ENCODE measurements at places on chromosomes 5 and 9.
A peak's percentile ranks its signal among the peaks of the same experiment; 100 is the strongest.

DNA sequence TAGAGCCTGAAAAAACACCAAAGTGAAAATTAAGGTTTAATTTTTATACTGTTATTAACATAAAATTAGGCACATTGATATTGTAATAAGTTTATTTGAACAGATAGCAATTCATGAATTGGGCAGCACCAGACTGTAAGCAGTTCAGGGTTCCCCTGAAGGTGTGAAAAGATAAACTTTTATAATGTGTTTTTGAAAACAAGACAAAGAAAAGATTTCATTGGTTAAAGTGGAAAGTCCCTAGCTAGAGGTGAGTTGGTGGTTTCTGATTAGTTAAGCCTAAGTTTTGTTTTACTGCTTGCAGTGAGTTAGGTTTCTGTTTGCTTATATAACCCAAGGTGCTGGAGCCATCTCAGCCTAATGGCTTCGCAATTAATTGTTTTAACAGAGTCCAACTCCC is 96.5 kb upstream of the RPS23 start:
- DNase-seq: no peak

- no peak for DNase-seq
Observed at GRCh38 chr9:134968011-134968822, 50.5 kb upstream of the FCN1 start.

- no peak for DNase-seq
Observed at GRCh38 chr5:2639425-2639824, 112.1 kb downstream of the IRX2 start.

GRCh38 chr5:109455598-109456096 is 45.9 kb upstream of the PJA2 start:
- DNase-seq: no peak

GRCh38 chr9:95264954-95265615 is 52.4 kb downstream of the FANCC start:
- DNase-seq: no peak

DNA sequence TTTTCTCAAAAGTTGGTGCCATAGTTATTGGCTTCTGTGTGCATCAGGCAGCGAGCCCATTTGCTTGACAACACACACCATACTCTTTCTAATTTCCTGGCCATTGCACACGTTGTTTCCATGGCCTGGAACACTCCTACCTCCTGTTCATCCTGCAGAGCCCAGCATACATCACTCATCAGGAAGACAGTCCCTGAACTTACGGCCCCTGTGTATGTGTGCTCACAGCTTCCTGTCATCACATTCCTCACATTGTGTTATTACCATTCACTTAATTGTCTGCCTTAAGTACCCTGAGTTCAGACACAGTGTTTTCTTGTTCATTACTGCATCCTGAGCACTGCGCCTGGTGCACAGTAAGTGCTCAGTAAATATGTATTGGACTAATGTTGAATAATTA is 355.9 kb downstream of the PRELID2 start:
- DNase-seq: no peak

GRCh38 chr9:131144201-131144600 is 18.8 kb downstream of the NUP214 start:
- DNase-seq: no peak

DNA sequence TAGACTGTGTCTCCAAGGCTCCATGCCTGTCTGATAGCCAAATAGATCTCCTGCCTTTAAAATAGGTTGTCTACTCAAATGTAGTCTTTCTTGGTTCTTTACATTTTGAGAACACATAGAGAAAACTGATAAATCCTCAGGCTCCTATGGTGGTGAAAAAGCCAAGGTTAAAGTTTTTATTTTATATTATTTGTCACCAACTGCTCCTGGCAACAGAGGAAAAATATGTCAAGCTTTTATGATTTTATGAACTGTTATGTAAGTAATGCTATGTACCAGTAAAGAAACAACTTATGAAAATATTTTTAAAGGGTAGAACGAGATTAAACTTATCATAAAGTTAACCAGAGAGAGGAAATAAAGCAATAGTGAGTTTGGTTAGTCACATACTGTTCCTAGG is 222.8 kb downstream of the NR2F1-AS1 start:
- DNase-seq: no peak

DNA sequence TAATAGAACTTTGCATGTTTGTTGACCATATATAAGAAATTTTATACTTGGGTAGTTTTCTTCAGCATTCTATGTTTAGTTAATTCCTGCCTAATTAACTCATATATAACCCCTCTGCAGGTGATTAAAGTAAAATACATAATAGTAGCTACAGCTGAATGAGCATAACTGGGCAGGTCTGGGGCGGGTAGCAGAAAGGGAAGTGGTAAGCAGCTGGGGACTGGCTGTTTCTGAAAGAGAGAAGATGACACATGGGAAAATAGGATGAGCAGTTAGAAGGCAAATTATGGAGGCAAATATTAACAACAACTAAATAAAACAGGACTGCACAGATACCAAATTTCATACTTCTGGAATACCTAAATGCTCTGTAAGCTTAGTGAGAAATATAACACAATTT is 128.1 kb downstream of the CPLANE1 start:
- DNase-seq: no peak

GRCh38 chr9:112531666-112532282 is 45.1 kb downstream of the KIAA1958 start:
- DNase-seq: no peak

DNA sequence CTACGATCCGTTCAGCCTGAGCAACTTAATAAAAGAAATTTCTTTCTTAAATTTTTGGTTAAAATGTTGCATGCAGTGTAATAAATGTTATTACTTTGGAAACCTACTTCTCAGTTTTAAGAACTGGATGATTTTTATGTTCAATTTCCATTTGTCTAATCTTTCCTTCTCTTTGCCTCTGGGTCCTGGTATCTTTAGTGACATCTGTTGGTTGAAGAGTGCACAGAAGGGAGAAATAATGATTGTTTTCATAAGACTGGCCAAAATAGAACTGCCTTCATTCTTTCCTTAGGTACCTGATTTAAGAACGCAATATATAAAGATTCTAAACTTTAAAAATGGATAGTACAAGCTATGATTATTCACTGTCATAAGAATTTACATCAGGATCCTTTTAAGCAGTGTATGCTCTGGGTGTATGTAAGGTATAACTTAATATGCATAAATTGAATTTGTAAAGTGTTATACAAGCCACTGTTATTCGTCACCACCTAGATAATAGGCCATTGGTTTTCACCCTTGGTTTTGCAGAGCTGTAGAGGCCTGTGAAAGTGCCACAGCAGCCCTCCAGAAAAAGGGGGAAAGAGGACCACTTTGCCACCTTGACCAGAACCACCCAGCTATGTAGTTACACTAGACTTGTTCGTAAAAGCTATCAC is 82.8 kb upstream of the TLX3 start:
- no peak for DNase-seq

- DNase-seq: no peak
Observed at GRCh38 chr5:139458580-139459407, 3.7 kb downstream of the ECSCR start.

DNA sequence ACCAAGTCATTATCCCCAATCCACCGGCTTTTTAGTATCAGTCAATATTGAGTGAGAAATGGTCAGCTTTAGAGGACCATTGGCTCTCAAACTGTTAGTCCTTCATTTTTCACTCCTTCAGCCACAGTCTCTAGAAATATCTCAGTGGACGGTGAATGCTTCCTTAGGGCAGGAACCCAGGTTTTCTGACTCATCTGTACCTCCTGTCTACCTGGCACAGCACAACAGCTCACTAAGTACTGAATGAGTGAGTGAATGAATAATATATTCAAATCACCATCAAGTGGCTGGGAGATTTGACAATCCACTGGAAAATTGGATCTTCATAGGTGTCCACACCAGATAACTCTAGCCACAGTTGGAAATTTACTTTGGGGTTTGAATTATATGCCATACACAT is 609.5 kb upstream of the CLINT1 start:
- no peak for DNase-seq

- no peak for DNase-seq
Observed at GRCh38 chr5:133668458-133668857, 56.1 kb upstream of the FSTL4 start.

DNA sequence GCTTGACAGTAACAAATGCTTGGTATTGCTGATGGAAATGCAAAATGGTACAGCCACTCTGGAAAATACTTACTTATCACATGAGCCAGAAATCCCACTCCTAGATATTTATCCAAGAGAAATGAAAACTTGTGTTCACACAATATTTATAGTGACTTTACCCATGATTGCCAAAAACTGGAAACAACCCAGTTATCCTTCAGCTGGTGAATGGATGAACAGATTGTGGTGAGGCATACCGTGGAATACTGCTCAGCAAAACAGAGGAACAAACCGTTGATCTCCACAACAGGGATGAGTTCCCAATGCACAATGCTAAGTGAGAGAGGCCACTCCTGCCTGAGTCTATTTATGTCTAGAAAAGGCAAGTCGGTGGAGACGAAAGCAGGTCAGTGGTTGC is 40.5 kb upstream of the LRRC14B start:
- no peak for DNase-seq

DNA sequence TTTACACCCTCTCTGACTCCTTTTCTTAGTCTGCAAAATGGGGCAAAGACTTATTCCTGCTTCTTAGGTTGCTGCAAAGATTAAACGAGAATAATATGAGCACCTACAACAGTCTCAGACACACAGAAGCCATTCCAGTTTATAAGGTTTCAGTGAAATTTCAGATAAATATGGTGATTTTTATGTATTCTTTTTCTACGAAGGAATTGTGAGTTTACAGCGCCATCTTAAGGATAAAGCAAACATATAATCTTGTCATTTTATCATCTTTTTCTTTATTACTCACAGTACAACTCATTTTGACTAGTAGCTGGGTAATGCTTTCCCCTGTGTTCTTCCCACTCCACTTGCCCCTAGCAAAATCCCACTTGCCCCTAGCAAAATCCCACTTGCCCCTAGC is 29.2 kb upstream of the SMC5 start:
- no peak for DNase-seq

DNA sequence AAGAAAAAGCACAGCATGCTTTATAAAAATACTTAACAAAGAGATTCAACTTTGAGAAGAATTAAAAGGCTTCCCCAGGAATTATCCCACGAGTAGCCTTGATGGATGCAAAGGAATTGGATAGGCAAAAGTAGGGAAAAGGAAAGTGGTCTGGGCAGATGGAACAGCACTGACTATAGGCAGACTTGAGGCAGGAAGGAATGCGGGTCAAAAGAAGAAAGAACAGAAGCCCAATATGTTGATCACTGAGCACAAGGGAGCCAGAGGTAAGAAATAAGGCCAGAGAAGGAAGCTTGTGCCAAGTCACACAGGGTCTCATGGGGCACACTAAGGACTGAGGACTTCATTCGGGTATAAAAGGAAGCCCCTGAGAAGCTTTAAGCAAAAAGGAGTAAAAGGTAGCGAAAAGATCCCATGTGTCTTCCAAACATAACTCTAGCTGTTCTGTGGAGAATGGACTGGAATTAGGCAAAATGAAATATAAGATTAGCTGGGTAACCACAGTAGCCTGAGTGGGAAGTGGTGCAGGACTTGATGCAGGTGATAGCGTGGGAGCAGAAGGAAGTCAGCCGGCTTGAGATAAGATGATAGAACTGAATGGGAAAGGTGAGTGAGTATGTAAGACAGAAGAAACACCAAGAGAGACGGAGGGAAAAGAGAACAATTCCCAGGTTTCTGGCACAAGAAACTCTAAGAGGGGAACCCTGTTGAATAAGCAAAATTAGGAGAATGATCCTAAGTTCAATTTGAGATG is 106.6 kb downstream of the DENND1A start:
- peak; percentile 44 for DNase-seq

- no peak for DNase-seq
Observed at GRCh38 chr9:87695523-87695922, 30.4 kb upstream of the CTSL start.

GRCh38 chr5:74396913-74397622 is 243.5 kb downstream of the ENC1 start:
- DNase-seq: no peak

DNA sequence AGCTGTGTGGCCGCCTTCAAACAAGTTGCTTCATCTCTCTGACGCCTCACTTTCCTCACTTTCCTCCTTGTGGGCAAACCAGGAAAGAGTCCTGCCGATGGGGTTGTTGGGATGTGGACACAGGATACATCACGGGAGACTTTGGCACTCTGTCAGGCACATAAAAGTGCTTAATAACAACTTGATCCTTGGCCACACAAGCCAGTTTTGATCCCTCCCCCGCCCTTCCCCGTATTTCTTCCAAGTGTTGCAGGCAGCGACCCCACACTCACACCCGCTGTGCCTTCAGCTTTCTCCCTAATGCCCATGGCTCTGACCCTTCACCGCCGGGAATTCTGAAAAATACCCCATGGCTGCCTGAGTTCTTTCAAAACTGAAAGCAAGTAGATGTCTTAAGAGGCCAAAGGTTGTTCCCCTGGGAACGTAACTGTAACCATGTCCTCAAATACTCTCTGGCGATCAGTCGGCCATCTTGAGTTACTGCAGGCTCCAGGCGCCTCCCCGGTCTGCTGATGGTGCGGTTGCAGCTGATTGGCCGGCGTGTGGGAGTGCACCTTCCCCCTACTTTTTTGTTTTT is 59.8 kb downstream of the ARHGEF37 start:
- DNase-seq: no peak

DNA sequence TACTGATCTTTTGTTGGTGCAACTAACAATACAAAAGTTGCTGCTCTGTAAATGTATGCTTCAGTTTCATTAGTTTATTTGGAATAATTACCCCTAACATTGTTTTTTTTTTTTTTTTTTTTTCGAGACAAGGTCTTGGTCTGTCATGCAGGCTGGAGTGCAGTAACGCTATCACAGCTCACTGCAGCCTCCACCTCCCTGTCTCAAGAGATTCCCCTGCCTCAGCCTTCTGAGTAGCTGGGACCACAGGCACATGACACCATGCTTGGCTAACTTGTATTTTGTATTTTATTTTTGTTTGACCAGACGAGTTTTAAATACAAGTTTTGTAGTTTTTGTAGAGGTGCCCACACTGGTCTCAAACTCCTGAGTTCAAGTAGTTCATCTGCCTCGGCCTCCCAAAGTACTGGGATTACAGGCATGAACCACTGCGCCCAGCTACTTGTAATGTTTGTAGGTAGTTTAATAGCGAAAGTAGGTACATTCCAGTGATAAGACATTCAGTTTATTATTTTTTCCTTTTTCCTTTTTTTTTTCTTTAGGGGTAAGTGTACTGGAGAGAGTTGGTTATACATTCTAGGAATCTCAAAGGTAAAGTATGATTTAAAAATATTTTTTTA is 6.9 kb downstream of the GAPVD1 start:
- no peak for DNase-seq

GRCh38 chr5:5658226-5658625 is 235.7 kb downstream of the ICE1 start:
- DNase-seq: no peak

DNA sequence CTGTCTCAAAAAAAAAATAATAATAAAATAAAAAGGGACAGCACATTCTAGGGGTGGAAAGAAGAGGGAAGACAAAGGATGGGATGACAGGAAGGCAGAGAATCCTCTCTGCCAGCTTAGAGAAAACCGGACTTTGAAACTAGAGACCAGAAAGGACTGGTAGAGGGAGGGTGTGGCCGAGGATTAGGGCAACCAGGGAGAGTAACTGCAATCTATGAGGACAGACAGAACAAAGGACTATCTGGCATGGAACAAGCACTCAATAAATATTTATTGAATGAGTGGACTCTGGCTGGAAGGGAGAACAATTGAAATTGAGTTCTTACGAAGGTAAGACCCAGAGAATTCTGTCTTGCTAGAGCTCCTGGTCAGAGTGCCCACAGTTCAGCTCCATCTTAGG is 2.4 kb downstream of the GBA2 start:
- DNase-seq: no peak

- DNase-seq: no peak
Observed at GRCh38 chr9:76887003-76887821, 18.7 kb downstream of the PRUNE2 start.

- DNase-seq: no peak
Observed at GRCh38 chr9:33794560-33794959, 801 bp upstream of the PRSS3 start.

GRCh38 chr5:18252559-18252958 is 618.3 kb downstream of the TAF11L14 start:
- DNase-seq: no peak

All from CMK (cell line).